Muscle of arm (tissue), 14 donors: ENCODE measurements at places on chromosomes 5 and 9. TPM values are rescaled to one million over a fixed set of nuclear protein-coding genes. Genes with fewer than 3 reads are reported as not detected.

DNA sequence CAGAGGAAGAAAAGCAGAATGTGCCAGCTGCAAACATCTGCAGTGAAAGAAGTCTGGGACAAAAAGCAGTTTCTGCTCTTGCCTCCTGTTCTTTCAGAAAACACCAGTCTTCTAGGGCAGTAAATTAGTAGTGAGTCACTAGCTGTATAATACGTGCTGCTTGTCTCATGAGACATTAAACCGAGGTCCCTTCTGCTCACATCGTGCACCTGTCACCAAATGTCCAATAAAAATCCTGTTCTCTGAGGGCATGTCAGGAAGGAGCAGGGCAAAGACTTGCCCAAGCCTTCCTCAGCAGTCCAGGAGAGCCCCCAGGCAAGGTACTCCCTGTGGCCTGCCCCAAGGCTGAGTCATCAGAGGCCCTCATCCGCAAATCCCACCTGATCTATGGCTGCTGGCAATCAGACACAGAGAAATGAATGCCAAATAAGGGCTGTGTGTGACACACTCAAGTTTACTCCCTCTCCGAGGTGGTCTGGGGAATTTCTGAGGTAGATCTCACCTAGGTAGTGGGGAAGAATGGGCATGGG is 255.3 kb upstream of the SMARCA2 start:
- DNase-seq: no peak

DNA sequence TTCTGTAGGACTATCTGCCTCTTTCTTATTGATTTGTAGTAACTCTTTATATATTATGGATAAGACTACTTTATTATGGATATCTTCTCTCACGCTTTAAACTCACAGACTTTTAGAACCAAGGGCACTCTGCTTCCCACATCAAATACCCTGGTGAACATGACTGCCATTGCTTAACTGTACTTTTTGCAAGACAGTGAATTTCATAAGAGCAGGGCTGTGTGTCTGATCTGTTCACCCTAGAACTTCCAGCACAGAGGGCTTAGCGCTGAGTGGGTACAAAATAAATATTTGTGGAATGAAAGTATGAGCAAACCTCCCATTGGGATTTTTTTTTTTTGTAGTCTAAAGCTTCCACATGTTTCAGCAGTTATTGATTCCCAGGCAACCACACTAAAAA is 84.8 kb downstream of the CFAP77 start:
- no peak for DNase-seq

DNA sequence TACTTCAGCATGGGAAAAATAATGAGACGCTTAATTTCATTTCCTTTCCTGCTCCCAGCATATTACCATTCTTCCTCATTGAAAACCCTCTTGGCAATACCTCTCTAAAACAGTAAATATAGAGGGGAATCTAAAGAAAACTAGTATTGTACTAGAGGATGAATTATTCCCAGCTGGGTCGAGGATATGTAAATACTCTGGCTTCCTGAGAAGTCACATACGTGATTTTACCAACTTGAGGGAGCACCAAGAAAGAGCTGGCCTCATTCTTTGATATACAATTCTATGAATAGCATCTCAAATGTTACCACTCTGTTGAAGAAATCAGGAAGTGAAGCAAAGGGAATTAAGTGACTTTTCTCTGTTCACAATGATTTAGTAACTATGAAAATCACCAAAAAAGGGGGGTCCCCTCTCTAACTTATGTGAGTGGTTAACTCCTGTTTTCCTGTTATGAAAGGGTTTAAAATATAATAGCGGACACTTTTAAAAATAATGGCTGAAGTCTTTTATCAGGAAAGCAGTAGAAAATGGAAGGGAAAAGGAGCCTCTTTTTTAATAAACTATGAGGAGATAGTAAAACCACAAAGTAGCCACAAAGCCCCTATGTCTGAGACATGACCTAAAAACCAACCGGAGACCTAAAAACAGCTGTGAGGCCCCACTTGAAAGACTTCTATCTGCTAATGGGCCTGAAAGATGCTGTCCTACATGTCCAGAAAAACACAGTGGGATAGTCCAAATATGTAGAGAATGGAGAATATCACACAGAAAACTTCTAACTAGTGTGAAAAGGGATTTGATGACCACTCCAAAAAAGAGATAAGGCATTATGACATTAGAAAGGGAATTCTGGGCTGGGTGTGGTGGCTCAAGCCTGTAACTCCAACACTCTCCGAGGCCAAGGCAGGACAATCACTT is 42.6 kb downstream of the LPAR1 start:
- DNase-seq: no peak

DNA sequence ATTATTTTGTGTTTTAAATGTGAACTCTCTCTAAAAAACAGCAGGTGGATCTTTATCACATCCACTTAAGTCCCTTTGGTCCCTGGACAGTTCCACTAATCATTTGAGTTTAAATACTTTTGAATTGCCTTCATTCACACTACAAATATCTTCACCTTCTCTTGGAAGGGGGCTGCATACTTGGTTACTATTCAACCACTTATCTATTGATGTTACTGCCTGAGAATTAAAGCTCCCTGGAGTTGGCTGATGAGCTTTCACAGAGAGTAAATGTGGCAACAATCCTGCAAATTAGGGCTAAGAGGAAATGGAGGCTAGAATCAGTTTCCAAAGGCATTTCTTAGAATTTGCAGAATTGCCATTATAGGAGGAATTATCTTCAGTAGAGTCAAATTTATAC is 180.4 kb downstream of the ST8SIA4 start:
- DNase-seq: no peak

DNA sequence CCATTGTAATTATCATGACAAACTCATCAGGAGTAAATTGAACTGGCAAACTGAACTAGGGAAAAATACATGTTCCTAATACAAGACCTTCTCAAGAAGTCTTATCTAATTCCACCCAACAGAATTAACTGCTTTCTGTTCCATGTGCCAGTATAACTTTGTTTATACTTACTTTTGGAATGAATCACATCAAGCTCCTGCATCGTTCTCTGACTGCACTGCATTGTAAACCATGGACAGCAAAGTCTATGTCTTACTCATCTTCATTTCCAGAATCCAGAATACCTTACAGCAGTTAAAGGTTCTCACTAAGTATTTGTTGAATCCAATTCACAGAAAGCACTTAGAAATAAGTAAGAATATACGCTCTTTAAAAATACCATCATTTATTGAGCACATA is 102.8 kb downstream of the PLK2 start:
- DNase-seq: no peak

GRCh38 chr5:156892864-156893263 is 42.8 kb downstream of the PPP1R2B start:
- DNase-seq: no peak

THOC3 gene
- polyA plus RNA-seq: 20.1 TPM

MSMP gene
- polyA plus RNA-seq: not detected

FAM78A gene
- polyA plus RNA-seq: 20.5 TPM

GRXCR2 gene
- not detected for polyA plus RNA-seq

EGFL7 gene
- 47.6 TPM for polyA plus RNA-seq

EPB41L4B gene
- polyA plus RNA-seq: 17.4 TPM
